ENCODE measurements at places on chromosomes 12 and 14.

DNA sequence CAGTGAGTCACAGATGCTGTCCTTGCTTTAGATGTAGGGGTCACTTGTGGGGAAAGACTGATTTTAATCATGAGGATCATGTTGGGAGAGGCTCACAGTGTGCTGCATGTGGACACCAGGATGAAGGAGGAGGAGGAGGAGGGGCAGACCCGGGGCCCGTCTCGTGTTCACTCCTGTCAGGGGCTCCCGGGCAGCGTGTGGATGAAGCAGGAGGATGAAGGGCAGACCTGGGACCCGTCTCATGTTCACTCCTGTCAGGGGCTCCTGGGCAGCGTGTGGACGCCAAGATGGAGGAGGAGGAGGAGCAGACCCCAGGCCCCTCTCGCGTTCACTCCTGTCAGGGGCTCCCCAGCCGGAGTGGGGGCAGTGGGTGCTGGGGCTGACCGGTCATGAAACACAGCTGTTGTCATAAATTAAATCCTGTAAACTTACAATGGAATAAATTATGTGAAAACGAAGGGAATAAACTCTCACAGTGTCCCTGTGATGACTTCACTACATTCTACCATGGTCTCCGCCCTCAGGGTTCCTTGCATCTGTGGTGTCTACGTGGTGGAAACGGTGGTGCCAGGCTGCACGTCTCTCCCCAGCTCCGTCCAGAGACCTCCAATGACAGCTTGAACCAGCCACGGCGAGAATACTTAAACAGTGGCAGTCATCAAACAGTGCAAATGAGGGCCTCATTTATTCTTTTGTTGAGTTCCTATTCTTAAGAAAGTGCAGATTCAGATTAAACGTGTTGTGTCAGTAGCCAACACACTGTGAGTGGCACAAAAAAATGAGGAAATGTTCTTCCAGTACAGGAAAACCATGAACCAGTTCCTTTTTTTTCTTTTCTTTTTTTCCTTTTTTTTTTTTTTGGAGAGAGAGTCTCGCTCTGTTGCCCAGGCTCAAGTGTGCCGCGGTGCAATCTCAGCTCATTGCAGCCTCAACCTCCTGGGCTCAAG lies 37.7 kb upstream of the SFSWAP start:
- no peak for DNase-seq

GRCh38 chr12:2408262-2408661 lies 355.5 kb downstream of the CACNA1C start:
- DNase-seq, result no peak

DNA sequence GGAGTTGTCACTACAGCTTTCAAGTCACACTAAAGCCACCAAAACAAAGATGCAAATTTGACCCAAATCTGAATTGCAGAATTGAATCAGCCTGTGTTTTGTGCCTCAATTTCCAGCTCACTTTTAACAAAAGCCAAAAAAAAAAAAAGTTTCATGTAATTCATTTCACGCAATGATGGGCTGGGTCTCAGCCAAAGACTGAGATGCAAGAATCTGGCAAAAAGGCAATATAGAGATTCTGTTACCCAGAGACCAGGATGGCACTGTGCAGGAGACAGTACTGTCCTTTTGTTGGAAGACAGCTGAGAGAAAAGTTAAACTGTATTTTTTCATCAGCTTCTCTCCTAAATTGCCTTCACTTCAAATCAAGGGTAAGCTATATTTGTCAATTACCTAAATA lies 205.7 kb upstream of the NPAS3 start:
- DNase-seq, result no peak

- DNase-seq, result no peak
These were observed 3.5 kb upstream of the HOXC6 start for GRCh38 chr12:54024581-54025305.

- no peak for DNase-seq
These were observed 6.2 kb upstream of the GNPNAT1 start for GRCh38 chr14:52797653-52798052.

DNA sequence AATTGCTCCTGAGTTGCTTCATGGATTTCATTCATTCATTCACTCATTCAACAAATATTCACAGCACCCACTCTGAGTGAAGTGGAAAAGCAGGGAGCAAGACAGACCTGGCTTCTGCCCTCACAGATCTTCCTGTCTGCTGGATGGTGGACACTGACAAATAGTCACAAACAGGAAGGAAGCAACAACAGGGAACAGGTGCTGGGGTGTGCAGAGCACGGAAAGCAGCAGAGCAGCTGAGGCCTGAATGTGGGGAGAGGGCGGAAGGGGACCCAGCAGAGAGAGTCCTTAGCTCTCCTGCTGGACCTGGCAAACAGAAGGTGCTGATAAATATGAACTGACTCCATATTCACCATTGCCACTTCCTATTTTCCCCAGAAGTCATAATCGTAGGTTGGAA lies 54.4 kb downstream of the SETD3 start:
- no peak for DNase-seq

DNA sequence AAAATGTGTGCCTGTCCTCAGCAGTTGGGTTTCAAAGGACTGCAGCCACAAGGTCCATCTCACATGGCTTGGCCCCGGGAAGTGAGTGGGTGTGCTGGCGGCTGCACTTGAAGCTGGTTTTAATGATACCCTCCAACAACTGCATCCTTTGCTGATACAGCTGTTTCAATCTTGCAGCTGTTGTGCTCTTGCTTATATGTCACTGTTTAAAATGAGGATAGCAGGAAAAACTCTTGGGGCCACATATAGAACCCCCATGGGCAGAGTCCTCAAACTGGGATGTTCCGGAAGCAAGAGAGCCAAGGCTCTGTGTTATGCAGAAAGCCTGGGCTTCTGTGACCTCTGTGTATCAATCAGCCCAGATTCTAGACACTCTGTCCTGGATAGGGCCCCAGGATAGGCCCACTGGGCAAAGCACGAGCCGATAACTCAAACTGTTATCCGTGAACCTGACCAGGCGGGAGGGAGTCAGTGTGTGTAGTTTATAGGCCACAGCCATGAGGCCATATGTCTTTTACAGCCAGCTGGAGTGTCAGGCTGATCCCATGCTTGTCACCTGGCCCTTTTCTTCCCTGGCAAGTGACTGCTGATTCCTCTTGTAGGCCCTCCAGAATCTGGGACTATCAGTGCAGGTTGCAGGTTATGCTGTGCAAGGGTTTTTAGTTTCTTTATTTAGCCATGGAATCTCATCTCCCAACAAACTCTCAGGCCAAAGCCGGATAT lies 74.3 kb downstream of the SSPN start:
- DNase-seq, result no peak

DNA sequence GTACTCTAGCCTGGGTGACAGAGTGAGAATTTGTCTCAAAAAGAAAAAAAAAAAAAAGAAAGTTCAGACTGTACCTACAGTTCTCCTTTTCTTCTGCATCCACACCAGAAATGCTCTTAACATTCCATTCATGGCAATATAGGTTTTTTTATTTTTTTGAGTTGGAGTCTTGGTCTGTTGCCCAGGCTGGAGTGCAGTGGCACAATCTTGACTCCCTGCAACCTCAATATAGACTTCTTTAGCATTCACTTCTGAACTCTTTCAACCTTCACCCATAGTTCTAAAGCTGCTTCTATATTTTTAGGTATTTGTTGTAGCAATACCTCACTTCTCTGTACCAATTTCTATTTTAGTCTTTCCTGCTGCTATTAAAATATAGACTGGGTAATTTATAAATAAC lies 1095.7 kb downstream of the FLRT2 start:
- no peak for DNase-seq

DNA sequence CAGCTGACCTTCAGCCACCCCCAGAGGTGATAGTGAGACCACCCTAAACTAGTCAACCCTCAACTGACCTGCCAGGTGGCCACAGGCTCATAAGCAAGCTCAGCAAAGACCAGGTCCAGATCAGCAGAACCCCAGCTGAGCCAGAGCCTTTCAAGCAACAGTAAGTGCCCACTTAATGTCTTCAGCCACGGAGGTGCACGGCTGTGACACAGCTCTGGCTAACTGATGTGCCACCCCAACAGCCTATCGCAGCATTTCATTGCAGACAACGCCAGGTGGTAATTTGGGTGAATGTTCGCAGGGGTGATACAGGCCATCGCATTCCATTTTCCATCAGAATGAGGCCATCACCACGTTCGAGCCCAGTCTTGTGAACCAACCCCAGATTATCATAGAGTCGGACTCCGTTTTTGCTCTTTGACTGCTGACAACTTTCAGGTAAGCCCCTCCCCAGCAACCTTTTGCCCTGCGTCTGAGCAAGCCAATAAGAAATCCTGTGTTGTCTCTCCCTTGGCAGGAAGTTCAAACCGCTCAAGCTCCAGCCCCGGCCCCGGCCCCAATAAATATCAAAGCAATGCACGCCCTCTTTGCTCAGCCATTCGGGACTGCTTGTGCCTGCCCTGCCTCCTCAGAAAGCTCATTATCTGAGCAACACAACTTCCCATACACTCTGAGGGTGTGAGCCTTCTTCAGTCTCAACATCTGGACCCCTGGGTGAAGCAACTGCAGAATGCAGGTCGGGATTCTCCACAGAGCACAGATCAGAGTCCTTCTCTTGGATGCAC lies 44.4 kb downstream of the JAG2 start:
- DNase-seq, result no peak

GRCh38 chr14:72880820-72881219 lies 13.1 kb downstream of the DPF3 start:
- DNase-seq, result no peak

DNA sequence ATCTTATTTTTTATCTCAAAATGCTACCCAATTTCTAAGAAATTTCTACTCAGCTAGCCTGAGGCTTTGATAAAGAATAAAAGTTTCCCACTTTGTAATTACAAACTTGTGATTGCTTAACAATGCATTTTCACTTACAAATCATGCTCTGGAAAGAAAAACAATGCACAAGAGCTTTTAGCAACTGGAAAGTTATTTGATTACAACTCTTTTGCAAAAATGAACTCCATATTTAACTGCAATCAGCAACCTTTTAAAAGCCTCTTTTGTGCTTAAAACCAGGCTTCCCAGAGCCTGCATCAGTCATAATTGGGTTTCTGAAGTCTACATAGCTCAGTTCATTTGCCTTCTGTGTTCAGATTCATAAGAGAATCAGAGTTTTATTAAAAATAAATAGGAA lies 395.2 kb downstream of the PAWR start:
- no peak for DNase-seq

GRCh38 chr12:85630851-85631250 lies 205.4 kb downstream of the RASSF9 start:
- DNase-seq, result no peak

DNA sequence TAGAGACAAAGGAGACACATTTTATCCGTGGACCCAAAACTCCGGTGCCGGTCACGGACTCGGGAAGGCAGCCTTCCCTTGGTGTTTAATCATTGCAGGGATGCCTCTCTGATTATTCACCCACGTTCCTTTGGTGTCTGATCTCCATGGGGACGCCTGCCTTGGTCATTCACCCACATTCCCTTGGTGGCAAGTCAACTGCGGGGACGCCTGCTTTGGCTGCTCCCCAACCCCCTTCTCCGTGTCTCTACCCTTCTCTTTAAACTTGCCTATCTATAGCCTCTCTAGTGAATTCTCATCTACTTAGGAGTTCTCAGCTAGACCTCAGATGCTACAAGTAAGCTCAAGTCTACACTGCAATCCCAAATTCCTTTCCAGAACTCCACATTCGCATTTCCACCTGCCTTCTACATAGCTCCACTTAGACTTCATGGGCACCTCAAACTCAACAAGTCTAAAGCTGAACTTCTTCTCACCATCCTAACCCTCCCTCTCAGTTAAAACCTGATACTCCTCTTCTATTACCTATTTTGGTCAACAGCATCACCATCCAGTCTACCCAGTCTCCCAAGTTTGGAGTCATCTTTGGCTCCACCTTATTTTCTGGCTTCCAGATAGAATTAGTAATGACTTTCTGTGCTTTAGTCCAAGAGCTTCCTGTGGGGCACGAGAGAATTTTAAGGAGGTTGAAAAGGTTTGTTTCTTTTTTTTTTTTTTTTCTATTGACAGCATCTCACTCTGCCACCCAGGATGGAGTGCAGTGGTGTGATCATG lies 14.4 kb downstream of the SPTLC2 start:
- no peak for DNase-seq

DNA sequence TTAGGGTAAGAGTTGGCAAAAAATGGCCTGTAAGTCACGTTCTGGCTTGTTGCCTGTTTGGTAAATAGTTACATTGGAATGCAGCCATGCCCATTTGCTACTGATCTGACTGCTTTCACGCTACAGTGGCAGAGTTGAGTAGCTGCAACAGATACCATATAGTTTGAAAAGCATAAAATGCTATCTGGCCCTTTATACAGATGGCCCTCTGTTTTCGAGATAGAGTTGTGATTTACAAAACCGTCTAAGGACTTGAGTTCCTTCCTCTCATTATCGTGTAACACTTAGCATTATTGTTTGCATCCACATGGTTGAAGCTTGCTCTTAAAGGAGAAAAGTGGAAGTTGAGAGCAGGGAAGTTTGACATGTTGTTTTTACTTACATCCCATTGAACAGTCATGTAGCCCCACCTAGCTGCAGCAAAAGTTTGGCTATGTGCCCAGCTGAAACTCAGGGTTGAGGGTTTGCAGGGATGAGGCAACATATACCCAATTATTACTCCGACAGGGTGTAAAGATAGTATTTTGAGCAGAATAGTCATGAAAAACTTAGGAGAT lies 11.3 kb upstream of the SCFD1 start:
- DNase-seq, result peak; percentile 97

- DNase-seq, result no peak
These were observed 313.0 kb upstream of the PRKD1 start for GRCh38 chr14:30240685-30241084.

- DNase-seq, result no peak
These were observed 127.1 kb upstream of the CPNE8 start for GRCh38 chr12:39032448-39032847.

- no peak for DNase-seq
These were observed 19.2 kb downstream of the CCDC85C start for GRCh38 chr14:99584823-99585222.

DNA sequence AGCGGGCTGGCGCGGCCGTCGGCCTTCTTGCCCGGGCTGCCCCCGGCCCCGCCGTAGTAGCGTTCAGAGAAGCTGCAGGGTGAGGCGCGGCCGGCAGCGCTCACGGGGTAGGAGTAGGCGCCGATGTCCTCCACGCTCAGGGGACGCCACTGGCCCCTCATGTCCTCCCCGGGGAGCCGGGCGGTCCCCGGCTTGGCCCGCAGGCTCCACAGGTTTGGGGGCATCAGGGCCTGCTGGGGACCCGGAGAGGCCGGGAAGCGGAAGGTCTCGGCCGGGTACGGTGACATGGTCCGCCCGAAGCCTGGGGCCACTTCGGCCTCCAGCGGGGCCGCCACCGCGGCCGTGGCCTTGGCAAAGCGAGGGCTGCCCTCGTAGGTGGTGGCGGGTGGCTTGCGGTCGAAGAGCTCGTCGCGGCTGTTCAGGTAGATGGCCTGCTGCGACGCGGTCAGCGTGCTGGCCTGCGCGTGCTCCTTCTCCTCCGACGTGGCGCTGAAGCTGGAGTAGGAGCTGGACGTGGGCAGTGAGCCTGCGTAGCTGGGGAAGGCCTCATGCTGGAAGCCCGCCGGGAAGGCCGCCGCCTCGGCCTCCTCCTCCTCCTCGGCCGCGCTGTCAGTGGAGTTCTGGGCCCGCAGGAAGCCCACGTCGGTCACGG lies 48.7 kb downstream of the BEGAIN start:
- DNase-seq, result no peak

GRCh38 chr12:6763380-6763779 lies 2.8 kb upstream of the PTMS start:
- no peak for DNase-seq

GRCh38 chr14:39266525-39266870 lies 32.8 kb downstream of the MIA2 start:
- DNase-seq, result no peak

All from NCI-H2029 treated with DMSO at 0.1 percent for 48 hours (cell line).